ENCODE measurements at places on chromosomes 11 and 22. TPM values are rescaled to one million over a fixed set of nuclear protein-coding genes. Genes with fewer than 3 reads are reported as not detected.

GRCh38 chr11:65501472-65502273 lies 2.8 kb downstream of the MALAT1 start:
- H3K27ac ChIP-seq: peak overlapping the region; percentile 100
- peaks cover 15% of the 10 kb centered on the region for H3K4me1 ChIP-seq
- DNase-seq: peak; percentile 64
- H3K4me3 ChIP-seq: peak overlapping the region; percentile 98

GRCh38 chr11:27462543-27462942 lies 10.0 kb downstream of the LGR4 start:
- no peak overlapping the region for H3K27ac ChIP-seq
- DNase-seq: peak; percentile 52

The PACS1 gene
- 44.6 TPM for total RNA-seq

The APOA4 gene
- total RNA-seq: not detected

- peak; percentile 74 for DNase-seq
- H3K4me3 ChIP-seq: peak overlapping the region; percentile 89
- H3K27ac ChIP-seq: peak overlapping the region; percentile 83
- no peaks in the 10 kb centered on the region for H3K36me3 ChIP-seq
These were observed 997 bp downstream of the UBE2L3 start for GRCh38 chr22:21568347-21569075.

DNA sequence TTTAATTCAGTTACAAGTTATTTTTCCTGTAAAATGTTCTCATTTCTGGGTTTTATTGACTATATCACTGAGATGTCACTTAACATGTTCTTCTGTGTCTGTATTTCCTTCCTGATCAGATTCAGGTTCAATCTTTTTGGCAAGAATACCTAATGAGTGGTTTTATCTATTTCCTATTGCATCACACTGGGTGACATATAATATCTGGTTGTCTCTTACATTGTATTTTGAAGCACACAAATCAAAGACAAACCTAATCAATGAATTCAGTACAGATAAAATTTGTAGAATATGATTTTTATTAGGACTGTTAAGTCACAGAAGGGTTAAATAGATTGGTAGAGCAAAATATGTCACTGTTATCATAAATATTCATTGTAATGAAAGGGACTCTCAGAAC lies 60.4 kb downstream of the BCL2L13 start:
- H3K27ac ChIP-seq: no peak overlapping the region
- H3K27me3 ChIP-seq: no peaks in the 10 kb centered on the region
- peaks cover 8% of the 10 kb centered on the region for H3K36me3 ChIP-seq
- no peak overlapping the region for H3K4me3 ChIP-seq
- DNase-seq: no peak

DNA sequence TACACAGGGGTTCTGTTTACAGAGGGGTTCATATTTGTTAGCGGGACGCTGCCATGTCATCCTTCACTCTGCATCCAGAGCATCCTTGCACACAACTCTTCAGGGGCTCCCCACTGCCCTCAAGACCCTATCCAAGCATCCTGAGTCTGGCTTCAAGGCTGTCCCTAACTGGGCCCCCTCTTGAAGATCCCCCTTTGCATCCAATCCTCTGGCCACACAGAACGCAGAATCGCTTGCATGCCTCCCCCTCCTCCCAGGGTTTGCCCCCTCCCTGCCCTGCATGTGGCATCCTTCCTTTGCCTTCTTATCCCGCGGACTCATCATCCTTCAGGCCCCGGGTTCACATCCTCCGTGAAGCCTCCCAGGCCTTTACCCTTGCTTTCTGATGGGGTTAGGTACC lies 18.6 kb downstream of the C1QTNF6 start:
- H3K27ac ChIP-seq: no peak overlapping the region
- no peak overlapping the region for H3K4me3 ChIP-seq
- no peaks in the 10 kb centered on the region for H3K36me3 ChIP-seq
- no peaks in the 10 kb centered on the region for H3K4me1 ChIP-seq
- no peak for DNase-seq

The SLC5A4 gene
- total RNA-seq: not detected

DNA sequence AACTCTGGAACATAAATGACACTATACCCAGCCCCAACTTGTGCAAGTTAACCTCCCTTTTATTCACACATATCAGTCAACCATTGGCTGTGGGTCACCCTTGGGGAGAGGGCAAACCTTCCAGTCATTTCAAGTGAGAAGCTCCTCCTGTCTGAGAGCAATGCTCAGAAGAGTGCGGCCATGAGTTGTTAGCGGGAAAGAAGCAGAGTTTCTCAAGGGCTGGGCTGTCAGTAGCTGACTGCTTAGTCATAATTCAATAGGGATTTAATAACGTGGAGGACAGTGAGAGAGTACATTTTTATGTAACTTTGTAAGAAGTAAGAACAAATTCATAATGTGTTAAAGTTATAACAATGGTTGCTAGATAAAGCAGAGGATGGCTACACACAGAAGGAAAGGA lies 5.1 kb downstream of the PATE2 start:
- no peaks in the 10 kb centered on the region for H3K36me3 ChIP-seq
- H3K4me3 ChIP-seq: no peak overlapping the region
- DNase-seq: peak; percentile 59
- peak overlapping the region; percentile 56 for H3K27ac ChIP-seq
- H3K4me1 ChIP-seq: peaks cover 34% of the 10 kb centered on the region

Data from GM23248 (cell line).